ENCODE measurements at places on chromosomes 2 and 18.

- no peak for DNase-seq
These were observed 317.7 kb downstream of the RDH14 start for GRCh38 chr2:18242716-18243115.

- no peak for DNase-seq
These were observed 27.8 kb upstream of the C2orf74 start for GRCh38 chr2:61134141-61134540.

GRCh38 chr18:49072524-49072934 lies 121.8 kb upstream of the SMAD7 start:
- DNase-seq = no peak

GRCh38 chr2:52886556-52886955 lies 881.0 kb upstream of the CHAC2 start:
- no peak for DNase-seq

GRCh38 chr18:62245699-62246098 lies 58.6 kb downstream of the RELCH start:
- DNase-seq = no peak

DNA sequence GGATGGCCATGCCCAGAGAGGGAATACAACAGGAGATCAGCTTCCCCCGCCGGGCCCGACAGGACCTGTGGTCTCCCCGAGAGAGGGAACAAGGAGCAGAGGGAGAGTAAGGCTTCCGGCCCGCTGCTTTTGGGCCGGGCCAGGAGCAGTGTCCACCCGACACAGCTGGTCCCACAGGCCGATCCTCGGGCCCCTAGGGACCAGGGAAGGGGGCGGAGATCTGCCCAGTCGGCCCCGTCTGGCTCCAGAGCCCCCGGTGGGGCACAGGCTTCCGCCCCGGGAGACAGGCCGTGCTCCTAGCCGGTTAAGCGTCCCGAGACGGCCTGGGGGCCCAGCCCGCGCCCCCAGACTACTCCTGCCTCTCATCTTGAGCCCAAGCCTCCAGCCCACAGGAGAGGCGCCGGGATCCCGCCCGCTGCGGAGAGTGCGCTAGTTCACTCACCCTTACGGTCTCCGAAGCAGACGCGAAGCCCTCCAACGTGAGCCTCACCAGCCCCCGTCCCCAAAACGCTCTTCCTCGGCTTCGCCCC lies at the start of gene MCFD2:
Gene MCFD2 (minus strand): TSS at position 526 of the 530 bp plus-strand sequence. CDS start 6,635 bp downstream, outside the sequence.
- no peak for DNase-seq

- no peak for DNase-seq
These were observed 3.8 kb downstream of the LBH start for GRCh38 chr2:30235008-30235655.

DNA sequence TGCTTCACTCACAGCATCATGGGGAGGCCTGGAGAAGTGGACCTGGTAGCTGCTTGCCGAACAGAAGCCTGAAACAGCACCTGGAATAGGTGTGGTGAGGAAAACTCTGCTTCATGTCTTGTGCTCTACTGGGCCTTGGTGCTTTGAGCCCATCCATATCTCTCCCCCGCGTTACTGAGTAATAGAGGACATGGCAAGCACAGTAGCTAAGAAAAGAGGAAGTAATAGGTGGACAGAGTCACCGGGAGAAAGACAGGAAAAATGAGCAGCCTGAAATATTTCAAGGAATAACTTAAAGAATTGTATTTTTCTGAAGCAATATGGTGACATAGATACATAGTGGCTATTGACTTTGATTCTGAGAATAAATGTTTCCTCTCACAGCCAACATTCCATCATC lies 14.0 kb upstream of the HNMT start:
- DNase-seq = no peak

- DNase-seq = no peak
These were observed 1.6 kb downstream of the CELF4 start for GRCh38 chr18:37563931-37564392.

GRCh38 chr2:198326431-198326830 lies 522.0 kb downstream of the PLCL1 start:
- no peak for DNase-seq

DNA sequence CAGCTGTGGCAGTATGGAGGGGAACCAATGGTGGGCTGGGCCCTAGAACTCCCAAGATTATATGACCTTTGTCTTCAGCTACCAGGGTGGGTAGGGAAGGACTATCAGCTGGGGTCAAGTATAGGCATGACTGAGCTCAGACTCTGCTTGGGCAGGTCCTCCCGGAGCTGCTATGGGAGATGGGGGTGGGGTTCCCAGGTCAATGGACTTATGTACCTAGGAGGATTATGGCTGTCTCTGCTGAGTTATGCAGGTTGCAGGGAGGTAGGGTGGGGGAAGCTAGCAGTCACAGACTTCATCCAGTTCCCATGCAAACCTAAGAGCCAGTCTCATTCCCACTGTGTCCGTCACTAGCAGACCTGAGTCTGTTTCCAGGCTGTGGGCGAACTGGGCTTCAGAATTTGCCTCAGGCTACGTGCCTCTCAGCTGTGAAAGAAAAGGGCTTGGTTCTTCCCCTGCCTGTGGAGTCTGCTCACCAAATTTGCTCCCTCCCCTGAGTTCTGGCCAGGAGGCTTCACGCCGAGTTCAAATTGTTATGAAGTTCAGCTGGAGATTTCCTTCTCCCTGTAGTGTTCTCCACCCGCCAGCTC lies 985.8 kb upstream of the NRXN1 start:
- no peak for DNase-seq

DNA sequence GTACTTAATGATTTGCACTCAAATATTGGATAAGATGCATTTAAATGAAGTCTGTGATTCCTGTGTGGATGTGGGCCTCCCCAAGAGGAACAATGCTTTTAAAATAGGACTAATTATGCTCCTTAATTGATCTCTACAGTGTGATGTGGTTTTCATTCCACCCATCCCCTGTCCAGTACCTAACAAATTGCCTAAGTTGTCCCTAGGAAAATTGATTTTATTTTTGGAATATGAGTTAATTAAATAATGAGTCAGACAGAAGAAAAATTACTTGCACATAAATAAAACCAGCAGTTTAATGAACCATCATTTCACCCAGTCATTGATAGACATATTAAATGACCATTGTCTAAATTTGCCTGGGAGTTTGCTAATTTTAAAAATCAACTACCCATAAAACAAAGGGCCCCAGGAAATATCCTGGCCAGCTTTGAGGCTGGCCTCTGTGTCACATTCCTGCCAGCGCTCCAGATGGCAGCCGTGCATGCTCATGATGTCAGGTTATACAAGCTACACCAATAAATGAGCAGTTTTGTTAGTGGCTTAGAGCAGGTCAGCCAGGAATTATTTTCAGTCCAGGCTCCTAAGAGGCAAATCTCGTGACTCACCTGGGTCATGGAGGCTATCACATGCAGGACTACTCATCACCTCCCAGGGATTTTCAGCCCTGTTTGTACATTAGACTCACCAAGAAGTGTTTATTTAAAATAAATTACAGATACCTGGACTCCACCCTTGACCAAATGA lies 31.9 kb downstream of the ABHD3 start:
- DNase-seq = peak; percentile 78

DNA sequence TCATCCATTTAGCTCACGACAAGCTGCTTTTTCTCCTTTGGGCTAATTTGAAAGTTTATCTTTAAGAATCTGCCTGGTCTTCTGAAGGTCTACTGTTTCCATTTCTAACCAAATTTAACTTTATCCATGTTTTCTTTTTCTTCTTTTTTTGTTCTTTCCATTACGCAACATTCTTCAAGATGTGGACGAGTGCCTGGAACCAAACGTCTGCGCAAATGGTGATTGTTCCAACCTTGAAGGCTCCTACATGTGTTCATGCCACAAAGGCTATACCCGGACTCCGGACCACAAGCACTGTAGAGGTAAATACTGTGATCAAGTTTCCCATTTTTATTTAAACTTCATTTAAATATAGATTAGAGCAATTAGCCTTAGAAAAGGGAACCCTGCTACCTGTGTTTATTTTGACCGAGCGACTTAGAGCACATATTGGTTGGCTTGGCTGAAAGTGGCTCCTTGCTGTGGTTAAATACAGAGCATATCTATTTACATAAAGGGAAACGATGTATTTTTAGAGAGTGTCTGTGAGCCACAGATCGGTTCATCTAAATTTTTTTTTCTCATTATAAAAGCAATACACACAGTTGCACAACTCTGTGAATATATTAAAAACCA lies 183.4 kb upstream of the RASGRP3 start:
- DNase-seq = no peak

DNA sequence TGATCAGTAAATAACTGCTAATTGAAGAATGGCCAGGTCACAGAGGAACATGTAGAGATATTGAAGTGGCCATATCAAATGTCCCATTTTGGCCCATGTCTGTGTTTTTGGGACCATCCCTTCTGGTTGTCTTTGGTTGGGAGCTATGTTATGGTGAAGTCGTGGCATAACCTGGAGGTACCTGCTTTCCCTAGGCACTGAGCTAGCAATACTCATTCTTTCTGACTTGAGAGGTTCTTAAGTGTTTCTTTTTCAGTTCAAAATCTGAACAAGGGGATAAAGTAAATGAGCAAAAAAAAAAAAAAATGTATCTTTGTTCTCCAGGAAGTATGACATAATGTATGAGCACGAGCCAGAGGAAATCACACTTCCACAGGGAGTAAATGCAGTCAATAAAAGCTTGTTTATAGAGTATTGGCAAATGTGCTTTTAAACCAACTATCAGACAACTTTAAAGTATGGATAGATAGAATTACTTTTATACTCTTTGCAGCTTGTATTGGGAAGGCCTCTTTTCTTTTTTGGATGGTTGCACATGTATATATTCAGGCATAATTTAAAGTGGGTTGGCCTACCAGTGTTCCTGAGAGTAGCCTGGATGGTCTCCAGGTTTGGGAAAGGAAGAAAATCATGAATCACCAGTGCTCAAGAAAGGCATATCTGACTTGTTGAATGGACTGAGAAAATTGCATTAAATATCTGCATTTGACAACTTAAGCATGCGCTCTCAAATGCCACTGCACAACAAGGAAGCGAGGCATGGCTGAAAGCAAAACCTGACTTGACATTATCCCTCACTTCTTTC lies 125.0 kb downstream of the SPHKAP start:
- no peak for DNase-seq

DNA sequence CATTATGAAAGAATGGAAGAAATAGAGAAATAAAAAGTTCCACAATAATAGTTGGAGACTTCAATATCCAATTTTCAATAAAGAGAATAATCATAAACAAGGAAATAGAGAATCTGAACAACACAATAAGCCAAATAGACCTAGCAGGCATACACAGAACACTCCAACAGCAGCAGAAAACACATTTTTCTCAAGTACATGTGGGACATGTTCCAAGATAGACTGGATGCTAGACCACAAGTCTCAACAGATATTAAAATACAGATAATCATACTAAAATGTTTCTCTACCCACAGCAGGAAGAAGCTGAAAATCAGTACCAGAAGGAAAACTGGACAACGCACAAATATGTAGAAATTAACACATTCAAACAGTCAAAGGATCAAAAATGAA lies 113.9 kb downstream of the USP34 start:
- no peak for DNase-seq
